GM20000 (cell line): ENCODE measurements at places on chromosomes 16 and 17.

DNA sequence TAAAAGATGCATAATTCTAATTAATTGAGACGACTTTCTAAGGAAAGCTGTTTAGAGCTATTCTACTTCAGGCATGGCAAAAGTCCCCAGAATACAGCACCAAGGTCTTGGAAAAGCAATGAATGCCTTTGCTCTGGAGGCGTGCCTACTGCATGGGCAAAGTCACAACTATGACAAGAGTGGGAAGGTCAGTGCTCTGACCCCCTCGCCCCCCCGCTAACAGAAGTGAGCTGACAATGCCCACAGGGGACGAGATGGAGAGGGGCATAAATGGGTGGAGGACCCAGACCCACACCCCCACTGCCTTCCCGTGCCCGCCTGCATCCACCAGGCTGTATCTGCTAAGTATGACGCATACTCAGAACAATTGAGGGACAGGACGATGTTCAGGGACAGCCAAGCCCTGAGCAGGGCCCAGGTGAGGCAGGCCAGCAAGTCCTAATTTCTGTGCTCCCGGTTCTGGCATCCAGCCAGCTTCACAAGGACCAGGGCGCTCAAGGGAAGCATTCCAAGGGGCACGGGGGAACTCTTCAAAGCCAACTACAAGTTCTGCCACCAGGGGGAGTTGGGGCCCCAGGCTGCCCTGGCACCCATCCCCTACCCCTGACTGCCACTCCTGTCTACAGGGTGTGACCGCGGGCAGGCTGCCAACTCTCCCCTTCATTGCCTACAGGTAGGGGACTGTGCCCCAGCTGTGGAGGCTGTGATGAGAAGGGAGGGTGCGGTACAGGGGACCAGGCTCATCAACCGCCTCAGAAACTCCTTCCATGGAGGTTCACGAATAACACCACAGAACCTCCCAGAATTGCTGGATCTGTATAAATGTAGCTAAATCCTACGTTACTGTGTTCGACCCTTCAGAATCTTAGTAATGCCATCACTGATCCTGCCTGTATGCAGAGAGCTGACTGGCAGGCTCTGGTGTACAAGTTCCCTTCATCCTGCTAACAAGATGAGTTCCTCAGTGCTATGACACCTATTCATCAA is 20.8 kb downstream of the NPRL3 start:
- peak; percentile 56 for DNase-seq

DNA sequence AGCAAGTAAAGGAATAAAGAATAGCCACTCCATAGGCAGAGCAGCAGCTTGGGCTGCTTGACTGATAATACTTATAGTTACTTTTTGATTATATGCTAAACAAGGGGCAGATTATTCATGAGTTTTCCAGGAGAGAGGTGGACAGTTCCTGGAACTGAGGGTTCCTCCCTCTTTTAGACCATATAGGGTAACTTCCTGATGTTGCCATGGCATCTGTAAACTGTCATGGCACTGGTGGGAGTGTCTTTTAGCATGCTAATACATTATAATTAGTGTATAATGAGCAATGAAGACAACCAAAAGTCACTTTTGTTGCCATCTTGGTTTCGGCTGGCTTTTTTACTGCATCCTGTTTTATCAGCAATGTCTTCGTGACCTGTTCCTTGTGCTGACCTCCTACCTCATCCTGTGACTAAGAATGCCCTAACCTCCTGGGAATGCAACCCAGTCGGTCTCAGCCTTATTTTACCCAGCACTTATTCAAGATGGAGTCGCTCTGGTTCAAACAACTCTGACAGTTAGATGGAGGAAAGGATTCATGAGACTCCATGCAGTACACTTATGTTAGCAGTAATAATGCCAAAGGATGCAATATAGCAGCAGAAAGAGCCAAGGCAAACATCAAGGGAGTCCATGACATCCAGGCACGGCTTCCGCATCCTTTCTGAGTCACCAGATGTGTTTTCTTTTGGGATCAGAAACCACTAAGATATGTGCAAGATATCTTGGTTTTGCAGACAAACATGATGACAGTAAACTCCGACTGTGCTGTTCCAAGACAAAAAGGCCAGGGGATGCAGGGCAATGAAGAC is 55.8 kb upstream of the B4GALNT2 start:
- DNase-seq, result no peak

GRCh38 chr17:19705201-19705600 is 11.2 kb downstream of the SLC47A2 start:
- DNase-seq, result no peak

DNA sequence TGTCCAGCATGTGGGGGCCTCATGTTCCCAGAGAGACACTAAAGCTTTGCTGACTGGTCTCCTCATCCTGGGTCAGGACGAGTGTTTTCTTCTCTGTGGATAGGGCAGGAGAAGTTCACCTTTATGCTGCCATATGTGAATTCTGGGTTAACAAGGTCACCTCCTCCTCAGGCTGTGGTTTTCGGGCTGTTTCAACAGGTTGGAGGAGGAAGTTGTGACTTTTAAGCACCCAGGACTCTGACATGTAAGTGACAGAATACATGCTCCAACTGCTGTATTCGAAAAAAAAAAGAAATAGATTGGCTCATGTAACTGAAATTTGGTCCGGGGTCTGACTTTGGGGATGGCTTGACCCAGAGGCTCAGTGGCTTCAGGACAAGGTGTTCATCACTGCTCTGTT is 54.2 kb downstream of the SNX20 start:
- DNase-seq, result no peak

DNA sequence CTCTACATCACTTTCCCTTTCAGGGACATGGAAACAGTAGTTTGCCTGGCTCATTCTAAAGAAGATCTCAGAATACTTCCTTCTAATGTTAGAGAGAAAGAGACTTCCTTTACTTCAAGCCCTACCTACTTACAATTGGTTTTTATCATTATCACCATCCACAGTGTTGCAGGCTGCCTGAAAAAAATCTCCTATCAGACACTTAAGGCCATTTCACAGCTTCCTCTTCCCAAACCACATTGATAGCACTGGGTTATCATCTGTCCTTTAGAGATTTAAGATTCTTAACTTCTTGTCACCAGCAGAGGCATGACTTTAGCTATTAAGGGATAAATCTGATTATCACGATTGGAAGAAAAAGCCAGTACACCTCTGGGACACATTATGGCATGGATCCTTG is 178.5 kb upstream of the TBX2 start:
- DNase-seq, result no peak

DNA sequence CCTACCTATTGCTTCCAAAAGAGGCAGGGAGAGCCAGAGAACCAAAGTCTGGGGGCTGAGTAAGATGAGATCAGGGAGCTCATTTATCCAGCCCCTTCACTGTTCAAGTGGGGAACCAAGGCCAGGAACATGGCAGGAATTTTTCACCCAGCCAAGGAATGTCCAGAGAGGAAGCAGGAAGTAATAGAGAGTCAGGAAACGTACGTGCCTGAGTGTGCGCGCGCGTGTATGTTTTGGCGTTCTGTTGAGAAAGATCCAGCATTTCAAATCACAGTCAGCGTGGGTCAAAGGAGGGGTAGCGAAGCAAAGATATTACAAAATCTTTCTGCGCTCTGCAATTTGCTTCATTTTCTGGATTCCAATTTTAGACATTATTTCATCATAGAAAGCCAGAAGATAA is 41.9 kb upstream of the WSCD1 start:
- DNase-seq, result no peak

GRCh38 chr16:65788434-65789140 is 577.9 kb upstream of the CDH5 start:
- DNase-seq, result no peak

GRCh38 chr17:381941-382643 is 29.5 kb upstream of the RPH3AL start:
- DNase-seq, result no peak

DNA sequence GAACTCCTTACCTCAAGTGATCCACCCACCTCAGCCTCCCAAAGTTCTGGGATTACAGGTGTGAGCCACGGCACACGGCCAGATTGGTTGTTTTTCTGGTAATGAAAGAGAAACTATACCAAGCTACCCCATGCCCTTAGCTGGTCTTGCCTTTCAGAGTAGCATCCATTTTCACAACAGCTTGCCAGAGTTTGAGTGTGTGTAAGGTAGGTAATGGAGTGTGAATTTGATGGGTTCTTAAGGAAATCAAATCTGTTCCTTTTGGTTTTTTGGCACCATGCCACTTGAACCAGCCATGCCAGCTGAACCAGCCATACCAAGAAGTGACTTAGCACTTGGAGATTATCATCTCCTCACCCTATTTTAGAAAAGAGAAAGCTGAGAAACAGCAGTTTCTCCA is 5.1 kb downstream of the CALCOCO2 start:
- DNase-seq, result no peak

DNA sequence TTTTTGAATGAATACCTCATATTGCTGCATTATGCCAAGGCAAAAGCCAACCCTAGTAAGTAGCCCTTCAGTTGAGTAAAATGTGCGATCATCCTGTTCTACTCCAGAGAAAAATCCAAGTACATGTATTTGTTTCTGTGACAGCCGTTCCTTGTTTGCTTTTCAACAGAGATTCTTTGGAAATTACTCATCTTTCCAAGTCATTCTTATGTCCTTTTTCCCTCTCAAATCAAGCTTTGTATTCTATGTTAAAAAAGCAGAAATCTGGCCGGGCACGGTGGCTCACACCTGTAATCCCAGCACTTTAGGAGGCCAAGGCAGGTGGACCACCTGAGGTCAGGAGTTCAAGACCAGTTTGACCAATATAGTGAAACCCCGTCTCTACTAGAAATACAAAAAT is 112.9 kb upstream of the HAS3 start:
- no peak for DNase-seq

GRCh38 chr16:58485184-58485887 is 14.6 kb upstream of the NDRG4 start:
- no peak for DNase-seq

DNA sequence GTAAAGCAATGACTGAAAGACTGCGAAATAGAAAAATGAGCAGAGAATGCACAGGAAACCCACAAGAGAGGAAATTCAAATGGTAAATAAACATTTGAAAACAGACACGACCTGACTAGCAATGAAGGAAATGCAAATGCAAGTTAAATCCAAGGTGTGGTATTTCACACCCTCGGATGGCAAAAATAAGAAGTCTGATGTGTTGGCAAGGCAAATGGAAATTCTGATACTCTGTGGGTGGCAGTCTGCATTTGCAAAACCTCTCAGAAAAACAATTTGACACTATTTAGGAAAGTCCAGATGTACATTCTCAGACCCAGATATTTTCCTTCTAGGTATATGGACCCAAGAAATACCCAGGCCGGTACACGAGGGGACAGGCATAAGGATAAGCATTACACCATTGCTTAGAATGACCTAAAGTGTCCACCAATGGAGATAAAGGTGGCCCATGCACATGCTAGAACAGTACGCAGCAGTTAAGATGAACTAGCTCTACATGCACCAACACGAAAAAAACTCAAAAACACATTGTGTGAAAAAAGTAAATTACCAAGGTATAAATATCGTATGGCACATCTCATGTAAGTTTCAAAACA is 116.7 kb downstream of the GAS7 start:
- no peak for DNase-seq

GRCh38 chr17:76274112-76274956 is 9.2 kb downstream of the UBALD2 start:
- no peak for DNase-seq

GRCh38 chr16:35431829-35432663 is 1972.6 kb downstream of the TP53TG3F start:
- no peak for DNase-seq

DNA sequence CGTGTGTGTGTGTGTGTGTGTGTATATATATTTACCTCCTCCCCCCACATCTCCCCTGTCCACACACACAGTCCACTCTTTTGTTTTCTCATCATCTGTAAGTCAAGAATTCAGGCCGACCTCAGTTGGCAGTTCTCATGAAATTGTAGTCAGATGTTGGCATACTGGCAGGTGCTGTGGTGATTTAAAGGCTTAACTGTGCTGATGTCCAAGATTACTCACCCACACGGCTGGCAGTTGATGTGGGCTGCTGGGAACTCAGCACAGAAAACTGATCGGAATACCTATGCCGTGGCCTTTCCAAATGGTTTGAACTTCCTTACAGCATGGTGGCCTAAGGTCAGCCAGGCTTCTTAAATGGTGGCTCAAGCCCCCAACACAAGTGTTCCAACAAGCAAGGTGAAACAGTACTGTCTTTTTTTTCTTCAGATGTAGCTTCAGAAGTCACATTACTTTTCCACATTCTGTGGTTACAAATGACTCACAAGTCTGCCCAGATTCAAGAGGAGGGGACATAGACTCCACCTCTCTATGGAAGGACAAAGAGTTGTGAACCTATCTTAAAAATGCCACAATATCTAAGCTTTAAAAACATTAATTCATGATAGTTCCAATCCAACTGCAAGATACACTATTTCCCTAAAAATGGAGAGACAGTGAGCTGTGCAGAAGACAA is 198.5 kb upstream of the HS3ST4 start:
- DNase-seq, result no peak

DNA sequence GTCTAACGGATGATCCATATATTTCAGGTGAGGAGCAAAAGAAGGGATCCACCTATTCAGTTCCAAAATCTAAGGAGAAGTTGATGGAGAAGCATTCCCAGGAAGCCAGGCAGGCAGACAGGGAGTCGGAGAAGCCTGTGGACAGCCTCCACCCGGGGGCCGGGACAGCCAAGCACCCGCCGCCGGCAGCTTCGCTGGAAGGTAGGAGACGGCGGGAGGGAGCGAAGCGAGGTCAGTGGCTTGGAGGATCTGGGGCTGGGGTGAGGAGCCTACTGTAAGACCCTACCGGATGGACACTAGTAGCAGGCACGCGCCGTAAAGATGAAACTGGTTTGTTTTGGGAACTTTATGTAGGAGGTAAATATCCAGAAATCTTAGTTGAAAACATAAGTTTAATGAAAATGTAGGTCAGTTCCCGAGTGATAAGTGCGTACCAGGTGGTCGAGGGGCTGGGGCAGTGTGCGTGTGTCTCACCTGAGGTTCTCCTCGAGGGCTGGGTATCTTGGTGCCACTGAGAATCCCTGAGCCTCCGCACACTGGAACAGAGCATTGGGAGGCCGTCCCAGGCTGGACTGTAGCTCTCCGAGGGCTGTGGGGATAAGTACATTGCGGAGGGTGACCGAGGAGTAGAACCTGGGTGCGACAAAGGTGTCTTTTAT is 714 bp downstream of the SPATA33 start:
- peak; percentile 56 for DNase-seq

- no peak for DNase-seq
Measured at GRCh38 chr17:80913928-80914821, 77.5 kb upstream of the CHMP6 start.

DNA sequence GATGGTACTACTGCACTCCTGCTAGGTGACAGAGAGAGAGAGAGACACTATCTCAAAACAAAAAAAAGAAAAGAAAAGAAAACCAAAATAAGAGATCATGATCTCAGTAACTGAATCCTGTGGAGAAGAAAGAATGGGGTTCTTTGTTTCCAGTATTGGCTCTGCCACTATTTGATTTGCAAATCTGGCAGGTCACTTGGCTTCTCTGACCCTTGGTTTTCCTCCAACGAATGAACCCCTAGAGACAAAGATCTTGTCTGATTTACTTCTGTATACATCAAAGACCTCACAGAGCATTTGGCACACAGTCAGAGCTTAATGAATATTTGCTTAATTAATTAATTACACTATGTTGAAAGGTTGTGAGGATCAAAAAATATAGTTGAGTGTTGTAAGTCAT is 47.9 kb upstream of the NLK start:
- DNase-seq, result no peak

- DNase-seq, result no peak
Measured at GRCh38 chr16:24694931-24695330, 34.5 kb upstream of the TNRC6A start.
